Activated CD4-positive, alpha-beta T cell treated with anti-CD3 and anti-CD28 coated beads for 36 hours (primary cell): ENCODE measurements at places on chromosomes 6 and 20. TPM values are rescaled to one million over a fixed set of nuclear protein-coding genes. Genes with fewer than 3 reads are reported as not detected.

- DNase-seq = no peak
Measured at GRCh38 chr6:11853678-11854407, 75.2 kb upstream of the ADTRP start.

- peak; percentile 47 for DNase-seq
Measured at GRCh38 chr6:15763837-15764236, 101.0 kb upstream of the DTNBP1 start.

Gene IL17F
- total RNA-seq = 157 TPM

- DNase-seq = no peak
Measured at GRCh38 chr6:161017766-161018564, 26.4 kb downstream of the MAP3K4 start.

- DNase-seq = no peak
Measured at GRCh38 chr20:49633643-49634042, 65.7 kb upstream of the PTGIS start.

Gene SULF2
- not detected for total RNA-seq

DNA sequence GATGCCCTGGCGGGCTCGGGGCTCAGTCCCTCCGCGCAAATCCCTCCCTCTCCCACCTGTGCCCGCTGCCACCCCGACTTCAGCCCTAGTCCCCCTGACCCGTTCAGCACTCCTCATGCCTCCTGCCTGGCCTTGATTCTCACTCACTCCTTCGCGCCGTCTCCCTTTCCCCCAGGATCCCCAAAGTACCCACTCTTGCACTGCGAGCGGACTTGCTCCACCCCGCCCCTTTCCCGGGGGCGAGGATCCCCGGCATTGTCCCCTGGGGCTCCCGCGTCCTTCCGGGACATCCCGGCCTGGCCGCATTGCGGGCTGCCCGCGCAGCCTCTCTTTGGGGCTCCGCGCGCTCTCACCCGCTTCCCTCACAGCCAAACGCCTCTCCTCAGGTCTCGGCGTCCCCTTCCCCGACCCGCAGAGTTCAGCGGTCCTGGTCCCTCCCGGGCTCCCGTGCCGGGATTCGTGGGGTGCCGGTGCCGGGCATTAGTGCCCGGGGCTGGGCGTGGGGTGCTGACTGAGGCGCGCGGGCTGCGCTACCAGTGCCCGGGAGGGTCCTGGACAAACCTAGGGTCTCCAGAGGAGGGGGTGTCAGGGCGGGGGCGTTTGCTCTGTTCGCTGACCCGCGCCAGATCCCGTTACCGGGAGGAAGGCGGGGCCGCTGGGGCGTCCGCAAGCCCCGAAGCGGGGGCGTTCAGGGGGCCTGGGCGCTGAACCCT is 45.5 kb upstream of the SUPT3H start:
- DNase-seq = peak; percentile 62

Gene TRIM15
- total RNA-seq = 0.26 TPM

DNA sequence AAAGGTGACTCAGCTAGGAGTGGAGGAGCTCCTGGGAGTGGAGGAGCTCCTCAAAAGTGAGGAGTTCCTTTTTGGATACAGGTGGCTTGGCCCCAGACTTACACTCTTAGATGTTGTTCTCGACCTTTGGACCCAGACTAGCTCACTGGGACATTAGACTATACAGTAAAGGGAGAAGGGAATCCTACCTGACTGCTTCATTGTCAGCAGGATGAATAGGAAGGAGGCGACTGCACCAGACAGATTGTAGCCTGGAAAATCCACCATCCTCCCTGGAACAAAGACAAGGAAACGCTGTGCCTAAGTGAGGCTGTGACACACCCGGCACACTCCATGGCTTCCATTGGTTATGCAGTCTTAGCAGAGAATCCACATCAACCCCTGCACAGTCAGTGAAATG is at the start of gene BTNL2:
Gene BTNL2 (minus strand): TSS at position 325 of the 400 bp plus-strand sequence. CDS start 58 bp downstream, at position 267.
- DNase-seq = no peak

- DNase-seq = no peak
Measured at GRCh38 chr6:75489025-75489424, 4.6 kb downstream of the FILIP1 start.

- peak; percentile 79 for DNase-seq
Measured at GRCh38 chr6:151240036-151240685, 394 bp downstream of the AKAP12 start.

- DNase-seq = no peak
Measured at GRCh38 chr6:44216677-44217331, at the start of gene MYMX. MYMX (plus strand) TSS chr6:44216926; CDS start chr6:44217472, 546 bp downstream.

Gene OR2J3
- not detected for total RNA-seq

DNA sequence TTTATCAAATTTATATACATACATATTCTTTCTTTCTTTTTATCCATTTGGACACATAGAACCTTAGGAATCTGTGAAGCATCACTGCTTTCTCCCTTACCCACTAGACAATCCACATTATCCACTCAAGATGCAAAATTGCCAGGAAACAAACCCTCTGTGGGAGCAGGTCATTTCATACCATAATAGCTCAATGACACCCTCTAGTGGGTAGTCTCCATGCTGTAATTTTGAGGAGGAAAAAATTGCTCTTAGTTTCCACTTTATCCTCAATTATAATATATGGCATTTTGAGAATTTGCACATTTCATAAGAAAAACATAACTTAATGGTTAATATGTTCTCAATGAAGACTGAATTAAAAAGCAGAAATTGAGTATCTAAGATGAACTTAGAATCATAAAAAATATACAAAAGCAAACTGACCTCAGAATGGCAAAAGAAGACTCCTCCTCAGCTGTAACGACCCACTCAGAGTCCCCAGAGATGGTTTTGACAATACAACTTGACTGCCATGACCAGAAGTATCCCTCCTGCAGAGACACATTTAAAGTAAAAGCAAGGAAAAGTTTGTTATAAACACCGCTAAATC is 164.1 kb downstream of the FRK start:
- DNase-seq = no peak

DNA sequence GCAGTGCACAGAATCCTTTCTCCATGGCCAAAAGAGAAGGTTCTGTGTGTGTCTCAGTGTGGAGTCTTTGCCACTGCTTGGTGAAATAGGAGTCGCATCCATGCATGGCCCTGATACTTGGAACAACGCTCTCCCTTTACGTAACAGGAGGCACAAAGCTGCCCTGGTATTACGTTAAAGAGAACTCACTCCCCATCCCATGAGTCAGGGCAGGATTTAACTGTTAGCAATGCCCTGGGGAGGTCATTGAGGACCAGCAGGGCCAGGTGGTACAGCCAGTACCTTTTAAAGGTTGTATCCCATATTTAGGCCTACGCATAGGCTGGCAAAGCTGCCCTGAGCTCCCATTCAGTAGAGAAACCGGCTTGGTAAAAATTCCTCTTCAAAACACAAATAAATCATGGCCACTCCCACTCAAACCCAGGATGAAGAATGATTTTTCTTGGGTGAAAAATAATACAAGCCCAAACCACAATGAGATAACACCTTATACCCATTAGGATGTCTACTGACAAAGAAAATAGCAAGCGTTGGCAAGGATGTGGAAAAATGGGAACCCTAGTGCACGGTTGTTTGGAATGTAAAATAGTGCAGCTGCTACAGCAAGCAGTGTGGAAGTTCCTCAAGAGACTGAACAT is 37.1 kb downstream of the MYLK4 start:
- no peak for DNase-seq

- DNase-seq = no peak
Measured at GRCh38 chr6:63514488-63515173, 57.6 kb upstream of the LOC128125822 start.

DNA sequence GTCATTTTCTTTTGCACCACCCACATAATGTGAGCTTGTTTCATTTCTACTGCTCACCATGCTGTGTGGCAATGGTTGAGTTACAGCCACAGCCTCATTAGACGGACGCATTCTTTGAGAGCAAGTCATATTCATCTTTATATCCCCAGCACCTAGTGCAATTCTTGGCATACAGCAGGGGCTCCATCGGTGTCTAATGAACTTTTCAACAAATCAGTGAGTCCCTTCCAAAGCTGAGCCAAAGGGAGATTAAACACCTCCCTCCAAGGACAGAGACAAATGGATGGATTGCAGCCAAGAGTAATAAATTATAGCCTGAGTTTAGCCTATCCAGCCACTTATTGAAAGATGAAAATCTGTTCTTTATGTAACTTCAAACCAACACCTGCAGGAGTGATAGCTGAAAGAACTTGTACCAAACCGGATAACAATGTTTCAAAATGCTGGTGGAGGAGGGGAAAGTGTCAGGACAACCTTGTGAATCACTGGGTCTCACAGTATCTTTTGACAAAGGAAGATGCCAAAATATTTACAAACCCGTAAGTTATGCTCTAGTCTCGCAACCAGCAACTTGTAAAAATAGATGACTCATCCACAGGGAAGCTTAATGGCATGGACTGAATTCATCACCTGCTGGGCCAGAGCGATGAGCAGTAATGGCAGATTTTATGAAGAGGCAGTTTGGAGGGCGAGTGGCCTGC is 139.0 kb downstream of the PXDC1 start:
- DNase-seq = no peak

- no peak for DNase-seq
Measured at GRCh38 chr6:35642471-35643161, 46.1 kb downstream of the FKBP5 start.

Gene BAK1
- total RNA-seq = 37.0 TPM

- no peak for DNase-seq
Measured at GRCh38 chr20:58109126-58109880, 119.2 kb downstream of the ANKRD60 start.

DNA sequence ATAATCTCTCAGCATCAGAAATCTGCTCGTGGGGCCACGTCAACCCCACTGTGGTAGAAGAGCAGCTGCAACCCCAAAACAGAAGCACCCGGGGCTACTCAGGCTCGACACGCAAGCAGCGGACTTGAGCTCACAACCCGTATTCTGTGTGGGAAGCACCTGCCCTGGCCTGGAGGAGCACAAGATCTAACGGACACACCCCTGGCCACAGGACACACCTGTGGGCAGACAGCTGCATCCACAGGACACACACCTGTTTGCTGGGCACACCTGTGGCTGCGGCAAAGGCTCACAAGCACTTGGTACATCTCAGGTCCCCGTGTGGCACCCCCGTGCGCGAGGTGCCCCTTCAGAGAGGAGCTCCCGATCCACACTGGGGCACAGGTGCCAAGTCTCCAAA is 36.5 kb downstream of the ZBTB46 start:
- no peak for DNase-seq

Gene ULBP1
- total RNA-seq = 2.7 TPM

Gene DNAH8
- total RNA-seq = 0.02 TPM

Gene SLC13A3
- total RNA-seq = 0.07 TPM

- DNase-seq = no peak
Measured at GRCh38 chr6:168440520-168441433, at the start of gene SMOC2. SMOC2 (plus strand) TSS chr6:168441184; CDS start chr6:168441371, 187 bp downstream.

- DNase-seq = no peak
Measured at GRCh38 chr20:20782755-20783154, 70.3 kb upstream of the RALGAPA2 start.

Gene NT5E
- total RNA-seq = 4.9 TPM

- no peak for DNase-seq
Measured at GRCh38 chr20:45934046-45934585, 367 bp upstream of the PCIF1 start.

- DNase-seq = no peak
Measured at GRCh38 chr6:79184641-79185040, 49.8 kb downstream of the HMGN3 start.
